Ammon's horn (tissue), 1 donor: ENCODE measurements at places on chromosomes 16 and 17.

- no peak for DNase-seq
Measured at GRCh38 chr16:6032438-6032837, 934.8 kb upstream of the EEF2KMT start.

- no peak for DNase-seq
Measured at GRCh38 chr16:69451166-69451565, 26.7 kb downstream of the CYB5B start.

DNA sequence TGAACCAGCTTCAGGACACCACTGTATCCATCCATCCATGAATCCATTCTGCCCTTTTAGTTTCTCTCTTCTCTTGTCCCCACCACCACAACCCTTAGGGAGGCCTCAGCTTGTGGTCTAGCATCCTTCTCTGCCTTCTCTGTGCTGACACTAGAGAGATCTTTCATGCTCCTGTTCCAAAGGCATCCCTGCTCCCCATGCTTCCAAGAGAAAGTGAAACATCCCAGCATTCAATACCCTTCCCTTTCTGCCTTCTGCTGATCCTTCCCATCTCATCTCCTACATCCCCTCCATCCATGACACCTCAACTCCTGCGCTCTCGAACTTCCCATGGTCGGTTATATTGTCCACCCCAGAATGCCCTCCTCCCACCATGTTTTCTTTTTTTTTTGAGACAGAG lies 10.0 kb downstream of the RAPGEFL1 start:
- DNase-seq = no peak

GRCh38 chr17:38741921-38742410 lies 6.2 kb downstream of the PCGF2 start:
- DNase-seq = no peak

- no peak for DNase-seq
Measured at GRCh38 chr17:79150799-79151198, 76.2 kb downstream of the ENGASE start.
